ELR (cell line): ENCODE measurements at places on chromosomes 13 and 19.

- DNase-seq = no peak
Measured at GRCh38 chr13:85216576-85216975, 582.6 kb downstream of the SLITRK6 start.

DNA sequence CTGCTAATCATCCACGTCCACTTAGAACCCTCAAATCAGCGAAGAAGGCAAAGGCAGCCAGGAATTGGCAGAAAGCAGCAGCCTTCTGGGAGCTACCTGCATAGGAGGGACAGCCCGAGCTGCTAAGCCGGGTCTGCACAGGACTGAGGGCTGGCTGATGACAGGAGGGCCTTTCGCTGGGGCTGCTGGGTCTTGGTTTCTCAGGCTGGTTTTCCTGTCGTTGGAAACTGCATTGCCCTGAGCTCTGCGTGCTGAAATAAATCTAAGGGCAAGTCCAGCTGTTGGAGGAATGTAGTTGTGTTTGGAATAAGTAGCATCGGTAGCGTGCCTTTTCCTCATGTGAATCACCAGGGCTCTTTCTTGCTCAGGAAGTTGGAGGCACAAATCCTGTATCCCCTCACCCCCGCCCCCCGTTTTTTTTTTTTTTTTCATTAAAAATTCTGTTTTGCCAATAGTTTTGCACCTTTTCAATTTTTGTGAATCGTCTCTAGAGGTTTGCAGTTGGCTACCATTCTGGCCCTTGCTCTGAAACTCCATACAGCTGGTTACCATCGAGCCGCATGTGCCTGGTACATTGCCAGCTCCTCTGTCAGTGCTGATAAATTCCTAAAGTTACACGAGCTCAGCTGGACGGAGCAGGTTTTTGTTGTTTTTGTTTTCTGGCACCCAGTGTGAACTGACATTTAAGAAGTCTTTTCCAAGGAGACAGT lies 193.9 kb upstream of the RNF113B start:
- DNase-seq = peak; percentile 68

DNA sequence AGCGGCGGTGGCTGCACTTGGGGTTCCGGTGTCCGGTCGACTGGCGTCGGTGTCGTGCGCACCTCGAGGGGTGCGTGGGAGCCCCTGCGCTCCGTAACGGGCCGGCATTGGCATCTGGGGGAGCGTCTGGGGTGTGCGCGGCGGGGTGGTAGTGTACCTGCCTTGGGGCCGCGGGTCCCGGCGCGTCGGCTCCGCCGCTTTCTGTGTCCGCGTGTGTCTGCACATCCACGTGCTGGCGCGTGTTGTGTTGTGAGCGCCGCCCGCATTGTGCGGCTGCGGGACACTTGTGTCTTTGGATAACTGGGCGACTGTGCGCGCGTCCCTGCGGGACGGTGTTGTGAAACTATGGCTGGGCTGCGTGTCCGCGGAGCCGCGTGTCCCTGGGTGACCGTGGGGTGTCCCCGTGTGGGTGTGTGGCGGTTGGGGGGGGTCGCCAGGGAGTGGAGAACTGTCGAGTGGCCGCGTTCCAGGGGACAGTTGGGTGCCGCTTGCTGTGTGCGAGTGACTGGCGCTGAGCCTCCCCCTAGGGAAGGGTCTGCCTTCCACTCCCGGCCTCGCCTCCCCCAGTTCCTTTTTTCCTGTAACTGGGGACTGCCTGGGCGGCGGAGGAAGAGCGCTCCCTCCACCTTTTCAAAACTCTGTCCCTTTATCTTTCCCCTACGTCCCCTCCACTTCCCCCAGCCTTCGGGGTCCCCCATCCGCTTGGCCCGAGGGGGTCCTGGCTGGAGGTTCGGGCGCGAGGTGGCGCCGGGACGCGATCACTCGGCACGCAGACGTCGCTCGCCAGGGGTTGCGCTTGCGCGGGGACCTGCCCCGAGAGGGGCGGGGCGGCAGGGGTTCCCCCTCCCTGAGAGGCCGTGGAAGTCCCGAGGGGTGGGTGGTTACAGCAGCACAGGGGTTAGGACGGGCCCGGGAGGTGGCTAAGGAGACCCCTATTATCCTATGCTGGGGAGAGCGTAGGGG lies 5.7 kb upstream of the NFIC start:
- DNase-seq = peak; percentile 57

- DNase-seq = no peak
Measured at GRCh38 chr13:62327367-62327766, 911.7 kb upstream of the PCDH20 start.

DNA sequence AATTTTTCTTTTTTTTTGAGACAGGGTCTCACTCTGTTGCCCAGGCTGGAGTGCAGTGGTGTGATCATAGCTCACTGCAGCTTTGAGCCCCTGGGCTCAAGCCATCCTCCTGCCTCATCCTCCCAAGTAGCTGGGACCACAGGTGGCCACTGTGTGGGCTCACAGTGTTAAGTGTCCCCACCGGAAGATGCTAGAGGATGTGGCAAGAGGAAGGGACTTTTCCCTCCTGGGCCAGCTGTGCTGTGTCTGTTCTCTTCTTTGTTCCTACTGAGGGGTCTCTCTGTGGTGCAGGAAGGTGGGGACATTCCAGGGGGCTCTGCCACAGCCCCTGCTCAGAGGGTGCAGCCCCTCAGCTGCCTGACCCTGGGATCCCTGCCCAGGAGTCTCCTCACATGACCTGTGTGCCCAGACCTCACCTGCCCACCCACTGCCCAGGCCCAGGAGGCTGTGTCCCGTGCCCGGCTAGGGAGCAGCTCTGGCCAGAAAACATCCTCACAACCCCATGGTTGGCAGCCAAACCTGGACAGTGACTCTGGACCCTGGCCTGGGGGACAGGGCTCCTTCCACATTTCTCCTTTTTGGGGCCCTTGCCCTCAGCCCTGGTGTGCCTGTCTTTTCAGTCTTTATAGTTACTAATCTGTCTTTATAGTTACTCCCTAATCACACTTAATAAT lies 14.4 kb upstream of the ANKRD10 start:
- no peak for DNase-seq

GRCh38 chr13:71874458-71874857 lies 7.5 kb upstream of the DACH1 start:
- DNase-seq = no peak

- DNase-seq = no peak
Measured at GRCh38 chr13:37484056-37484455, 114.5 kb downstream of the POSTN start.

DNA sequence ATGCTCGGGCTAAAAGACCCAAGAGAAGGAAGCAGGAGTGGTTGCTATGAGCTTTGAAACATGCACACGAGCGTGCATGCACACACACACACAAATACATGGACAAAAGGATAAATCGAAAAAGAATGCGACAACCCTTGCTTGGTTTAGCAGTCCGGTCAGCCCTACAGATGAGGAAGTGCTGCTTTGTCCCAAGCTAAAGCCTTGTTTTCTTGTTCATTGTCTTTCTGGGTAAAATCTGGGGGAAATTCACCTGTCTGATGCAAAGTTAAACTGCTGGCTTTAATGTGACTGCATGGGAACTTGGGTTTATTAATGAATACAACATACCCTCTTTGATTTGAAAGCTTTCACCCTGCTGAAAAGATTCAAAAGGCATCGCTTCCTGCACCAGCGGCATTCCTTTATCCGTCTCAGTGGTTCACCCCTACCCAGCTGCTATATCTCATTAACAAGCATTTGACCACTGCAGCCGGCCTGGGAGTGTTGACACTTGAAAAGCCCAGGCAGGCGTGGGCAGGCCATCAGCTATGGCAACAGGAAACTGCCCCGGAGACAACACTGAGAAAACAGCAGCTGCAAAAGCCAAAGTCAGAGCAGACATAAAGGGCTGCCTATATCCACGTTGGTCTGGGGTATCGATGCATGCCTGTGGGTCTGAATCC lies 301.7 kb downstream of the NDFIP2 start:
- DNase-seq = peak; percentile 22

GRCh38 chr13:49330546-49330864 lies 82.8 kb downstream of the CDADC1 start:
- DNase-seq = no peak

DNA sequence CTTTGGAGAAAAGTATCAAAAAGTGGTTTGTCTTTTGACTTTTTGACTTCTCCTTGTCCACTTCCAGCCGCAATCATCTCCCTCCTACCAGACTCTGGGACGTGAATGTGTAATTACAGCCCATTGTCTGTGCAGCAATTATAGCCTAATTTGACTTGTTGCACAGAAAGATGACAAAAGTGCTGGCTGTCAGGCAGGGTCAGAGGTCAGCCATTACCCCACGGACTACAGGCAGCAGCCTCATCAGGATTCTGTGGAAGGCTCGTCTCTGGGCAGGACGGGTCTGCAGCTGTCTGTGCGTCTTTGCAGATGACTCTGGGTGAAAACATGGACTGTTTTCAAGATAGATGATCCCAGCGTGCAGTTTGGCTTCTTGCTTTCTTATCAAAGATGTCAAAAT lies 102.2 kb upstream of the EDNRB start:
- DNase-seq = no peak

DNA sequence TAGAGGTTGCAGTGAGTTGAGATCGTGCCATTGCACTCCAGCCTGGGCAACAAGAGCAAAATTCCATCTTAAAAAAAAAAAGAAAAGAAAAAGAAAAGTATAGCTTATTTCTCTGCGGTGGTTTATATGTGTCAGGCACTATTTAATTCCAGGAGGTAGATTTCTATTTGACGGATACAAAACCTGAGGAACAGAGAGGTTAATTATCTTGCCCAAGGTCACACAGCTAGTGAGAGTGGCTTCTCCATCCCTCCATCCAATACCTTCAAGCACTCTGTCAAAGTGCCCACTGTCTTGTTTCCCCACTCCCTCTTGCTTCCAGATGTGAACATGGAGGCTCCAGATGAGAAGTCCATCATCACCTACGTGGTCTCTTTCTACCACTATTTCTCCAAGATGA lies 34.8 kb downstream of the SPTBN4 start:
- DNase-seq = no peak

GRCh38 chr19:41295499-41295898 lies 14.5 kb upstream of the CCDC97 start:
- no peak for DNase-seq

GRCh38 chr19:50465986-50466705 lies 10.2 kb upstream of the EMC10 start:
- DNase-seq = peak; percentile 37

DNA sequence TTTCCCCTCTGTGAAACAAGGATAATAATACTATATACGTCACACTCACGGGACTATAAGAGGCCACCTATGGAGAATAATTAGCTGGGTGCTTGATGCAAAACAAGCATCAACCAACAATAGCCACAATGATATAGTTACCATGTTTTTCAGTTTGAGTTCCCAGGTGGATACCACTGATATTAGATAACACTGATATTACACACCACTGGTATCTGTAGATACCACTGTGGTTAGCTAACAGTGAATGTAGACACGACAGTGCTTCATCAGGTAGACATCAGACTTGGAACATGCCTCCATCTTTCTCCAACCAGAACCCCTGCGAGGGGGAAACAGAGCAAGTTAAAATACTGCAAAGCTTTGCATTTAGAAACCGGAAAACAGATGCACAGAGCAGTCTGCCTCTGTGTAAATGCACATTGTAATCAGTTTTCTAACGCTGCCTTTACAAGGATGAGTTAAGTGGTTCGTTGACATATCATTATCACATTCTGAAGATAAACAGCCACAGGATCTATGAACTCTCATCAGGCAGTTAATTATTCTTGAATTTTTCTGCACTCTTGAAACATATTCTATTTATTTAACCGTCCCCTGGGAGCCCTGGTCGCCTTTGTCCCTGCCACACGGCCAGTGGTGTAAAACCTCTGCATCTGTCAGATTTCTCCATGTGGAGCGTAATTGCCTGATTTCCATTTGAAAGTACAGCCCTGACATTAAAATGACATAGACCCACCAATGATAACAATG lies 80.7 kb downstream of the RNASEH2B start:
- DNase-seq = no peak

GRCh38 chr13:111382877-111383276 lies 62.4 kb downstream of the TEX29 start:
- DNase-seq = no peak
